ENCODE measurements at places on chromosomes 7 and 10.

GRCh38 chr7:2967705-2968104 lies 76.0 kb downstream of the CARD11 start:
- no peak for DNase-seq
- H3K36me3 ChIP-seq, result no peaks in the 10 kb centered on the region
- H3K4me3 ChIP-seq, result no peak overlapping the region
- no peaks in the 10 kb centered on the region for H3K27me3 ChIP-seq
- no peak overlapping the region for H3K27ac ChIP-seq

DNA sequence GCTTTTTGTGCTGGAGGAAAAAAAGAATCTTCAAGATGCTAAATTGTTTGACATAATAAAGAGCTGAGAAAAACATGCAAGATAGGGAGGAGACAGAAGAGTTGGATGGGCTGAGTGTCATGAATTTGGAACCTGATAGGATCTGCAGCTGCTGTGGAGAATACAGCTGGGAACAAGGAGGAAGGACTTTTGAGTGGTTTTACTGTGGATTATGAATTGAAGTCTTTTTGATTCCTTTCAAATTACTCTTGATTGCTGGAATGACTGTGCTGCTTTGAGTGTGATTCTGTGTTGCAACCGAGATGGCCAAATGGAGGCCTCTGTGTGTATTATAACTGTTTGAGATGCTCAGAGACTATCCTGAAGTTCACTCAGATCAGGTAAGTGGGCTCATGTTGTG lies 4.0 kb downstream of the EFCAB10 start:
- H3K27me3 ChIP-seq, result no peaks in the 10 kb centered on the region
- H3K4me3 ChIP-seq, result no peak overlapping the region
- peaks cover 2% of the 10 kb centered on the region for H3K4me1 ChIP-seq
- no peaks in the 10 kb centered on the region for H3K36me3 ChIP-seq

DNA sequence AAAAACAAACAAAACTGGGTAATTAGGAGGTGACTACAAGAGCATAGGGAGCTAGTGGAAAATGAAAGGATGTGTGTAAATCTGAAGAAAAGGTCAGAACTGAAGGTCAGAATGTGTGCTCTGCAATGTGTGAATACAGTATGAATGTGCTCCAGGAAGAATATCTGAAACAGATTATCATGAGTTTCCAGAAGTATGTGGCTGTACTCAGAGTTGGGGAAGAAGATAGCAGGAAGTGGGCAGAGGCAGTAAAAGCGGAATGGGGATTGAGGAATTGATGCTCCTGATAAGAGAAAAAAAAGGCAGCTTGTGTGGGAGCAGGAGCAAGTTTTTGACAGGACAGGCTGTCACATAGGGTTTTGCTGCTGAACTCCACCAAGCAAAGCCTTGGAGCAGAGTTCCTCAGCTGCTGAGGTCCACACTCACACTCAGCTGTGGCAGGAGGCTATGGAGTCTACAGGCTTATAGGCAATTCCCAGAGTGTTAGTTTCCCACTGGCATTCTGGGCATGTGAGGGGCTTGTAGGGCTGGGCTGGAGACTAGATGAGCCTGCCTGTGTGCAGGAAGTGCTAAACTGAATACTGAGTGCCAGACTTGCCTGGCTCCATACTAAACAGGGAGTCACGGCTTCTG lies 22.9 kb downstream of the H2AZ2 start:
- peaks cover 20% of the 10 kb centered on the region for H3K4me1 ChIP-seq
- no peak for DNase-seq
- H3K27ac ChIP-seq, result no peak overlapping the region
- no peak overlapping the region for H3K4me3 ChIP-seq
- peaks cover 20% of the 10 kb centered on the region for H3K36me3 ChIP-seq

- peaks cover 4% of the 10 kb centered on the region for H3K36me3 ChIP-seq
- H3K4me1 ChIP-seq, result no peaks in the 10 kb centered on the region
- DNase-seq, result no peak
- H3K27me3 ChIP-seq, result no peaks in the 10 kb centered on the region
- no peak overlapping the region for H3K27ac ChIP-seq
These were observed 105.6 kb downstream of the ANKRD26 start for GRCh38 chr10:26994743-26995142.

- no peak overlapping the region for H3K4me3 ChIP-seq
- no peaks in the 10 kb centered on the region for H3K27me3 ChIP-seq
- H3K4me1 ChIP-seq, result no peaks in the 10 kb centered on the region
- no peak for DNase-seq
- H3K27ac ChIP-seq, result no peak overlapping the region
- H3K36me3 ChIP-seq, result no peaks in the 10 kb centered on the region
These were observed 8.2 kb upstream of the PTTG1IP2 start for GRCh38 chr7:90461219-90461618.

GRCh38 chr7:27093184-27093895 lies 2.5 kb downstream of the HOXA1 start:
- peaks cover 78% of the 10 kb centered on the region for H3K27me3 ChIP-seq
- no peak overlapping the region for H3K4me3 ChIP-seq
- no peak overlapping the region for H3K27ac ChIP-seq
- H3K4me1 ChIP-seq, result peaks cover 11% of the 10 kb centered on the region

All from trophoblast cell (in vitro differentiated cells and primary cell).